NCI-H1930 (cell line): ENCODE measurements at places on chromosomes 4 and X.

DNA sequence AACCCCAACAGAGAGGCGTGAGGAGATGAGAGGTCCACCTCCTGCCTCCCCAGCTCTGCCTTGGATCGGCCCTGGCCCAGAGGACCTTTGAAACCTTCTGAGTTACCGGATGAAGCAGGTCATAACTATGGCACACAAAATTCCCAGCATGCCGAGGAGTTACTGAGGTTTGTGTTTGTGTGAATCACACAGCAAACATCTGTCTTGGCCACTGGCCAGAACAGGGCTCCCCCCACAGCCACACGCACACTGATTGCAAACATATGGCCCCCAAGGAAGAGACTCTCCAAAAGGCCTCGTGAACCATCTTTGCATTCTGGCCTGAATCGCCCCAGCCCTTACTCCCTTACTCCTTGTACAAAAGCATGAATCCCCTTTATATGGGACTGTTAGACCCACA is 18.9 kb downstream of the RPS4X start:
- DNase-seq: no peak

DNA sequence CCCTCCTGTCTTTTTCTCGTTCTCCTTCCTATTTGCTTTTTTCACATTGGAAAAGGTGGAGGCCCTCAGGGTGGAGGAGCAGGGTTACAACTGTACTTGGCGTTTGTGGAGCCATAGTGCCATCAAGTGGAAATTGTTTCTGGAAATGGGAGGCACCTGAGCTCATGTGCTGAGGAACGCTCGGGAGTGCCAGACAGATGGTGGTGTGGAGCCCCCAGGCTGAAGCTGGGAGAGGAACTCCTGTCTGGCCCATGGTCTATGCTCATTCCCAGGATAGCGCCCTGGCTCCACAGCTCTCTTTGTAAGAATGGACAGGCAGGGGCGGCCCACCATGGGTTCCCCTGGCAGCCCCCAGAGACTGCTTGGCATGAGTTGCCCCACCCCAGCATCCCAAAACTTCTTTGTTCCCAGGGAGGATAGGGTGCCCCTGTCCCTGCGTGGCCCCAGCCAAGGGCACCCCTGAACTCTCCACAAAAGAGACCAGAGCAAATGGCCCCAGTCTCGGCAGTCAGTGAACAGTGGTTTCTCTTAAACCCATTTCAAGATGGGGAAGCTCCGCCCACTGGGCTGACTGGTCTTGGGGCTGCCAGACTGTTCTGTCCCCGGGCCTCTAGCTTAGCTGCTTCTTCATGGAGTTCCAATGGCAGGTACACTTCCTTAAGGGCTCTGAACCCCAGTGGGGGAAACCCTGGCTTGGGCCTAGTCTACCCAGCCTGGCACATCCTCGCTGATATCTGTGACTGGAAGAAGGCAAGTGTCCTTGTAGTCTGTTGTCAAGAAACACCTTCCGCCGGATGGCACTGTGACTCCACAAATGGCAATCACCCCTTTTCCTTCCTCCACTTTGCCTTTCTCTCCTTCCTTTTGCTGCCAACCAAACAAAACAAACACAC is 70.1 kb downstream of the NBDY start:
- no peak for DNase-seq

DNA sequence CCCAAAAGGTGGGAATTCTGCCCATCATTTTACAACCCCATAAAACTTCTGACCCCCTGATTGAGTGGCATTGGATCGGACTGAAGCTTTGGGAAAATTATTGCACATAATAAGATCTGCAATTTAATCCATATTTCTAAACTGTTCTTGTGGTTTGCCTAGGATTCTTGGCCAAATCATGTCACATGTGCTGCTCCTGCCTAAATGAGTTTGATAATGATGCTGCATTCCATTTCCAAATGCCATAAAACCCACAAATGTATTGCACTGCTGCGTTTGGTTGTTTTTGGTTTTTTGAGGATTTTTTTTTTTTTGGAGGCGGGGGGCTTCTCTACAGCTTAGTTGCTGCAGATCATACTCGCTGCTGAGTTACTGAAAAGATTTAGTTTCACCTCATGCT is 153.6 kb downstream of the QDPR start:
- DNase-seq: no peak

DNA sequence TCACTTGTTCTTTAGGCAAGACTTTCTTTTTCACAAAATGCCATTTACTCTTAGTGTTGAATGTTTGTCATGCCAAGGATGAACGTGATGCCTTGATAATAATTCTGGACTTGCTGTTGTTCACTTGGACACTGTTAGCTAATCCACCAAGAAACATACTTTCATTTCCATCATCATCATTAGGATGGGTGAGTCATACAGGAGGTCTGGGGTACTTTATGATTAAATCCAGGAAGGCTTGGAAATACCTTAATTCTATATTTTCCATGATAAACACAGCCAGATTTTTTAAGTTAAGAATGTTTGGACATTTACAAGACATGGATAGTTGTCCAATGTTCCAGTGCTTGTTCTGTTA is 260.7 kb upstream of the GIMD1 start:
- no peak for DNase-seq

GRCh38 chr4:110484767-110485166 is 8.8 kb downstream of the ENPEP start:
- DNase-seq: no peak

DNA sequence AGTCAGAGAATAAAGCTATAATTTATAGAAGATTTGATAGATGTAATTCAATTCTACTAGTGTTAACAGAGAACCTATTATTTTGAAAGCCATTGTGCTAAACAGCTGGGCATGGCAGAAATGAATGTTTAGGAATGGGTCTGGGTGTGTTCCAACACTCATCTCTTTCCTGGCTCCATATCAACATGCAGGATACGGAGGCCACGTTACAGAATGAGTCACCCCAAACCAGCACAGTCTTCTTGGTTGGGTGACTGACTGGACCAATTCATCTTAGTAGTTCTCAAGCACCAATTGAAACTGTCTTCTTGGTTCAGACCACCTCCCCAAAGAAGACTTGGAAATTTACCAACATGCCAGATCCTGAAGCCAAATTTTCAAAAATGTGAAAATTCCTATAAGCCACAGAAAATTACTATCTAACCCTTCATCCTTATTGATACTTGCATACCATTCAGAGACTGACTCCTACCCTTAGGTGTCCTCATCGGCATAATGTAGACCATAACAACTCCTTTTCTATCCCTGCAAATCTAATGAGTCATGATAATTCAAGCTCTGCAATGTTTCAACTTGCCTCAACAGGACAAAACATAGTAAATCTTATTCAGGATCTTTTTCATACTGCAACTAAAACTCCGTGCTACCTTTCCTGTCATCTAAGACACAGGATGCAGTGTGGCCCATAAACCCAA is 52.0 kb upstream of the ATOH1 start:
- DNase-seq: no peak
